A673 (cell line): ENCODE measurements at places on chromosomes 7 and 10. TPM values are rescaled to one million over a fixed set of nuclear protein-coding genes. Genes with fewer than 3 reads are reported as not detected.

EPO gene
- 0.21 TPM in 1 of 2 replicates, not detected in the other for total RNA-seq

PRXL2A gene
- 98.7 and 100 TPM in 2 replicates for total RNA-seq

CNPY4 gene
- 20.2 and 22.2 TPM in 2 replicates for total RNA-seq

- H3K4me1 ChIP-seq = no peaks in the 10 kb centered on the region
- H3K36me3 ChIP-seq = no peaks in the 10 kb centered on the region
- DNase-seq = no peak
- no peak overlapping the region for H3K27ac ChIP-seq
- H3K4me3 ChIP-seq = no peak overlapping the region
- H3K27me3 ChIP-seq = no peaks in the 10 kb centered on the region
Measured at GRCh38 chr7:20417675-20418382, 87.1 kb downstream of the ITGB8 start.

GRCh38 chr7:131151034-131151433 is 176.6 kb upstream of the MKLN1 start:
- H3K27ac ChIP-seq = no peak overlapping the region
- H3K36me3 ChIP-seq = no peaks in the 10 kb centered on the region
- H3K4me1 ChIP-seq = peaks cover 19% of the 10 kb centered on the region
- no peak for DNase-seq
- no peak overlapping the region for H3K4me3 ChIP-seq

- H3K36me3 ChIP-seq = no peaks in the 10 kb centered on the region
- H3K27me3 ChIP-seq = no peaks in the 10 kb centered on the region
- H3K27ac ChIP-seq = no peak overlapping the region
- no peak for DNase-seq
Measured at GRCh38 chr10:47088656-47089354, 177.6 kb downstream of the PTPN20 start.

DNA sequence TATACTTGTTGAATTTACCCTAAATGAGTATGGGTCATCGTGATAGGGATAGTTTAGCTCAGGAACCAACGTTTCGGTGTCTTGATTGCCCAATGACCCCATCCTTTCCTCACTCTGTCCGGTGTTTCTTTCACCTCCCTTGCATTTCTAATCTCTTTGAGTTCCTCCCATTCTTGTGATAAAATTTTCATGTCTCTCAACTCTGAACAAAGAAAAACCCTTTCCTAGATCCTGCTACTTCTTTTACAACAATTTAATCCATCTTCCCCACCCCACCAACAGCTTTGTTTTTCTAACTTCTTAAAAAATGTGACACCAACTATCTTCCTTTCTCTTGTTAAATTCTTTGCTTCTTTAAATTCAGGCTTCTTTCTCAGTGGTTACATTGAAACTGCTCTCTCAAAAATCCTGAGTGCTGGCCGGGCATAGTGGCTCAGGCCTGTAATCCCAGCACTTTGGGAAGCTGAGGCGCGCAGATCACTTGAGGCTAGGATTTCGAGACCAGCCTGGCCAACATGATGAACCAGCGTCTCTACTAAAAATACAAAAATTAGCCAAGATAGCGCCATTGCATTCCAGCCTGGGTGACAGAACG is 130.3 kb upstream of the MINDY3 start:
- no peaks in the 10 kb centered on the region for H3K36me3 ChIP-seq
- DNase-seq = no peak
- no peak overlapping the region for H3K4me3 ChIP-seq
- H3K27me3 ChIP-seq = peaks cover 19% of the 10 kb centered on the region
- H3K4me1 ChIP-seq = no peaks in the 10 kb centered on the region

GRCh38 chr7:140342727-140343514 is 55.4 kb downstream of the SLC37A3 start:
- DNase-seq = peak; percentile 30
- H3K27ac ChIP-seq = no peak overlapping the region
- H3K27me3 ChIP-seq = no peaks in the 10 kb centered on the region
- peaks cover 3% of the 10 kb centered on the region for H3K36me3 ChIP-seq
- H3K4me1 ChIP-seq = no peaks in the 10 kb centered on the region

DNA sequence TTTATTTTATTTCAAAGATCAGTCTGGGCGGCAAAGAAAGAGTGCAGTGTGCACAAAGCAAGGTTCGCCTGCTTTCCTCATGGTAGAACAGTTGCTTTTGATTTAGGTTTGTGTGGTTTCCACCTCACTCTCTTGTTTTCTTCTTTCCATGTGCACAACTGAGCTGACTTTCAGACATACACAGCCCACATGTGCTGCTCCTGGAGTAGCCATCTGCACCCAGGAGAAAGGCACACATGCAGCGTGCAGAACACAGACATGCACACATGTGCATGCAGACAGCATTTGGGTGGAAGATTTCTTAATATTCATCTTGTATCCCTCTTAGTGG is 302.1 kb downstream of the FZD1 start:
- H3K27me3 ChIP-seq = no peaks in the 10 kb centered on the region
- no peak overlapping the region for H3K4me3 ChIP-seq
- no peaks in the 10 kb centered on the region for H3K36me3 ChIP-seq

DNA sequence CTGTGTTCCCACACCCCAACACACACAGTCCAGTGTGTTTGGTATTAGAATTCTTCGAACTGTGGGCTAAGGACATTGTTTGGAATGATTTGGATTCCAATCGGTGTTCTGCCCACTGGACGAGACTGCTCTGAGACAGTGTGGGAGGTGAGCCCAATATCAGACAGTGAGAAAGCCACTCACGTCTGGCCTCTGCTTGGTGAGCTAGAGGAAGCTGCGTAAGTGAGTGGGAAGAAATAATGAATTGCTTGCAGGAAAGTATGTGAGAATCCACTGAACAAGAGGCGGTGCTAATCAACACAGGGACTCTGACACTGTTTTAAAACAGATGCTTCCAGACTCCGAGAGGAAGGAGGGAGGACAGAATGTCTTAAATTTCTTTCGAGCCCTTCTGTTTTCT is 675.0 kb upstream of the ANKRD30A start:
- peaks cover 19% of the 10 kb centered on the region for H3K4me1 ChIP-seq
- peak; percentile 45 for DNase-seq
- H3K36me3 ChIP-seq = no peaks in the 10 kb centered on the region
- no peaks in the 10 kb centered on the region for H3K27me3 ChIP-seq
- H3K4me3 ChIP-seq = no peak overlapping the region
